ENCODE measurements at places on chromosomes 5 and 9. TPM values are rescaled to one million over a fixed set of nuclear protein-coding genes. Genes with fewer than 3 reads are reported as not detected.

DNA sequence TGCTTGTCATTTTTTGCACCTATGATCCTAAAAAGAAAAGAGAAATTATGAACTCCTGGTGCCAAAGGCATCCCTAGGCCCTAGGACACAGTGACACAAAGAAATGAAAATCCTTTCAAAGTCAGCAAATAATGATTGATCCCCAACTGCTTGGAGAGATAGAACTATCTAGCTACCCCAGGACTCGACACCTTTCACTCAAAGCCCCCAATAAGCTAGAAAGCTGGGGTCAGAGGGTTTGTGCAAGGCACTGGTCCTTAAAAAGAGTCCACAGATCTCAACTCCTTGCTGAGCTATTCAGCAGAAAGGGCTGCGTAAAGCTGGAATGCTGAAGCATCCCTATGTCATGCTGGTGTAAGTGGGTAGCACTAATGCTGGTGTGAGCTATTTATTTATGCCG lies 31.8 kb upstream of the MAP1B start:
- no peak for DNase-seq

GRCh38 chr5:128355961-128356360 lies 182.1 kb downstream of the FBN2 start:
- no peak for DNase-seq

- DNase-seq = no peak
Observed at GRCh38 chr5:40873286-40873880, 32.2 kb downstream of the CARD6 start.

- no peak for DNase-seq
Observed at GRCh38 chr9:2700909-2701550, 16.3 kb upstream of the KCNV2 start.

- no peak for DNase-seq
Observed at GRCh38 chr9:93984860-93985259, 29.7 kb upstream of the BARX1 start.

TRIO gene
- total RNA-seq = 291 TPM

COL15A1 gene
- 5.6 TPM for total RNA-seq

FRRS1L gene
- 1.1 TPM for total RNA-seq

FANCG gene
- 14.1 TPM for total RNA-seq

Measured in astrocyte (in vitro differentiated cells and primary cell).